ENCODE measurements at places on chromosomes 1 and 21. TPM values are rescaled to one million over a fixed set of nuclear protein-coding genes. Genes with fewer than 3 reads are reported as not detected.
A peak's percentile ranks its signal among the peaks of the same experiment; 100 is the strongest.

DNA sequence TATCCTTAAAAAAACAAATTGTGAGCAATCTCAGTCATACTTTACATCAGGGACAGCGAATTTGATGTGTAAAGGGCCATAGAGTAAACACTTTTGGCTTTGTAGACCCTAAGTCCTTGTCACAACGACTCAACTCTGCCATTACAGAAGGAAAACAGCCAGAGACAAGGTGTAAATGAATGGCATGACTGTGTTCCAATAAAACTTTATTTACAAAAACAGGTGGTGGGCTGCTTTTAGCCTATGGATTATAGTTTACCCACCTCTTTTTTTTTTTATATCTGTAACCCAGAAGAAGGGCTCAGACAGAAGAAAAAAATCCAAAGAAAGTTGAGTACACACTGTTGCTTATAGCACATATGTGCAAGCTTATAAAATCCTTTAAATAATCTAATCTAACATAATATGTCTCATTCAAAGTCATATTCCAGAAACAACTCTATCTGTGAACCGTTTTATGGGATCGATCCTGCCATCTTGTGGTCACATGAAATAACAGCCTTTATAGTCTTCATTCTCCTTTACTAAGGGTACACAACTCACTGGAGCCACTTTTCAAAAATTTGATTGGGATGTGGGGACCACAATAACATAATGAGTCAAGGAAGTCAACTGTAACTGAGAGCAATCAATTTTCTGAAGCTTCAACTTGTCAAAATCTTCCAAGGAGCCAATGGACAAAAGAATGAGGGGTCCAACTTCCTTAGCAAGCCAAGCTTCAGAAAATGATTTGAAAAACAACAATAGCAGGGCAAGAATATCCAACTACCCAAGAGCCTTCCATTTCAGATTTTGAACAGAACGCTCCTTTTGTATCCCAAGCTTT lies 142.2 kb upstream of the KRTAP19-8 start:
- no peaks in the 10 kb centered on the region for H3K27me3 ChIP-seq
- peak; percentile 71 for DNase-seq
- H3K36me3 ChIP-seq = no peaks in the 10 kb centered on the region
- no peak overlapping the region for H3K4me3 ChIP-seq

Gene CYP4X1
- not detected for total RNA-seq

- H3K4me1 ChIP-seq = no peaks in the 10 kb centered on the region
- peaks cover 5% of the 10 kb centered on the region for H3K27me3 ChIP-seq
- no peak overlapping the region for H3K27ac ChIP-seq
- no peak overlapping the region for H3K4me3 ChIP-seq
- DNase-seq = peak; percentile 23
- H3K36me3 ChIP-seq = no peaks in the 10 kb centered on the region
Measured at GRCh38 chr1:224880593-224881307, 48.7 kb upstream of the DNAH14 start.

Gene GPR61
- total RNA-seq = 0.26 TPM

Gene EFNA3
- 0.33 TPM for total RNA-seq

Gene MFAP2
- total RNA-seq = 16.2 TPM

- H3K27ac ChIP-seq = no peak overlapping the region
- H3K4me3 ChIP-seq = no peak overlapping the region
- H3K27me3 ChIP-seq = no peaks in the 10 kb centered on the region
- H3K36me3 ChIP-seq = peaks cover 9% of the 10 kb centered on the region
Measured at GRCh38 chr1:202752774-202753173, 42.5 kb upstream of the SYT2 start.

DNA sequence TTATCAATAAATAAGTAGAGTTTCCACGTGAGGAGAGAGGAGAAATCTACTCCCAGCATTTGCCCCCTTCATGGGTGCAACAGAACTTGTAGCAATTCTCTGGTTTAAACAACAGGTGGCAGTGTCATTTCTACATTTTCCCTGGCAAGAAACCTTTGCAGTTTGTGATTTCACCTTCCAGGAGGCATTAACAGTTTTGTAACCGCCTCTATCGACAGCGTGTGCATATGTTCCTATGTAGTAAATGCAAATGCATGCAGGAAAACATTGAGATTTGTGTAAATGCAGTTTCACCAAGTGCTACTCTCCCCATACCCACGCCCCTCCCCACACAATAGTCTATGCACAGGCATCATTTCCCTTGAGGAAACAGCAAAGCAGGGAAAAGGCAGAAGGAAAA lies 494.7 kb downstream of the SMYD3 start:
- peak; percentile 65 for DNase-seq
- no peaks in the 10 kb centered on the region for H3K4me1 ChIP-seq
- H3K4me3 ChIP-seq = no peak overlapping the region
- H3K27me3 ChIP-seq = no peaks in the 10 kb centered on the region
- H3K36me3 ChIP-seq = no peaks in the 10 kb centered on the region

DNA sequence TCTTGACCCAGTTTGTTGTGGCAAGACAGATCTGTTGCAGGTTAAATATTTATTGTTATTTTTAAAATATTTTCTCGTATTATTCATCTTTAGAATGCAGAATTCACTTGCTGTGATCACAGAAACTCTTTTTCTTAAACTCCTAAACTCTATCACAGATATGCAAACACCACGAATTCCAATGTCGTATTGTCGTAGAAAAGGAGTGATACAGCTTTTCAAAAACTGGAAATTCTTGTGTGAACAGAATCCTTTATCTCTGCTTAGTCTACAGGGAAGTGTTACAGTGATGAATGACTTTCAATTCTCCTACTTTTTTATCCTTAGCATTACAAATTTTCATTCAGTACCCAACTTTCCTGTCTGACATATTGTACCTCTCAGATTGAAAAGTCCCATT lies 1329.5 kb upstream of the B3GALT2 start:
- H3K27ac ChIP-seq = no peak overlapping the region
- H3K4me1 ChIP-seq = no peaks in the 10 kb centered on the region
- no peak for DNase-seq
- H3K27me3 ChIP-seq = no peaks in the 10 kb centered on the region

DNA sequence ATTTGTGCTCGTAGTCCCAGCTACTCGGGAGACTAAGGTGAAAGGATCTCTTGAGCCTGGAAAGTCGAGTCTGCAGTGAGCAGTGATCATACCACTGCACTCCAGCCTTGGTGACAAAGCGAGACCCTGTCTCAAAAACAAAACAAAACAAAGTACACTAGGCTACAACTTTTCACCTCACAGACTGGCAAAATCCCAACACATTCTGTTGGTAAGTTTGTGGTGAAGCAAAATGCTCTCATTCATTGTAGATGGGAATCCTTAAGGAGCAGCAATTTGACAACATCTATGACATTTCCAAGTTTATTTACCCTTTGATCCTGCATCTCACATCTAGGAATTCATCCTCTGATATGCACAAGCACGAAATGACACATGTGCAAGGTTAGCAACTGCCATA lies 20.2 kb upstream of the SLC1A7 start:
- no peaks in the 10 kb centered on the region for H3K36me3 ChIP-seq
- H3K27me3 ChIP-seq = no peaks in the 10 kb centered on the region
- H3K4me1 ChIP-seq = no peaks in the 10 kb centered on the region
- H3K27ac ChIP-seq = no peak overlapping the region

DNA sequence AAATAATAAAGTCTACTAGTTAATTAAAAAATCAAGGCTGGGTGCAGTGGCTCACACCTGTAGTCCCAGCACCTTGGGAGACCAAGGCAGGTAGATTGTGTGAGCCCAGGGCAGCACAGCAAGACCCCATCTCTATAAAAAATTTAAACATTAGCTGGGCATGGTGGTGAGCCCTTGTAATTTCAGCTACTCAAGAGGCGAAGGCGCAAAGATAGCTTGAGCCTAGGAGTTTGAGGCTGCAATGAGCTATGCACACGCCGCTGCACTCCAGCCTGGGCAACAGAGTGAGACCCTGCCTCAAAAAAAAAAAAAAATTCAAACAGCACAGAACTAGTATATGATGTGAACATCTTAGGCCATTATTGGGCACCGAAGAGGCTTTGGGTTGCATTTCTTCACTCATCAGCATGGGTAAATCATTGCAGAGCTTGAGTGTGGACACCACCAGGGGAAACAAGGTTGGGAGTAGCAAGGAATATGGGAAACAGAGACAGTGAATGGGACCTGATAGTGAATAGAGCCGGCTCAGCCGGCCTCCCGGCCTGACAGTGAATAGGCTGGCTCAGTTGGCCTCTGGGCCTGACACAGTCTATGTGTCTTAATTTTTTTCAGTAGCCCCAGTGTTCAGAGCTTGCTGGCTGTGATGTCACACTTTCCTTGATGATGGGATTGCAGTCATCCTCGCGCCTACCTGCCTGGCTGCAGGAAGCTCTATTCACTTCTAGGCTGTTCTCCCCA lies 89.1 kb upstream of the ERRFI1 start:
- no peaks in the 10 kb centered on the region for H3K36me3 ChIP-seq
- no peak overlapping the region for H3K27ac ChIP-seq
- H3K27me3 ChIP-seq = no peaks in the 10 kb centered on the region
- H3K4me3 ChIP-seq = no peak overlapping the region

DNA sequence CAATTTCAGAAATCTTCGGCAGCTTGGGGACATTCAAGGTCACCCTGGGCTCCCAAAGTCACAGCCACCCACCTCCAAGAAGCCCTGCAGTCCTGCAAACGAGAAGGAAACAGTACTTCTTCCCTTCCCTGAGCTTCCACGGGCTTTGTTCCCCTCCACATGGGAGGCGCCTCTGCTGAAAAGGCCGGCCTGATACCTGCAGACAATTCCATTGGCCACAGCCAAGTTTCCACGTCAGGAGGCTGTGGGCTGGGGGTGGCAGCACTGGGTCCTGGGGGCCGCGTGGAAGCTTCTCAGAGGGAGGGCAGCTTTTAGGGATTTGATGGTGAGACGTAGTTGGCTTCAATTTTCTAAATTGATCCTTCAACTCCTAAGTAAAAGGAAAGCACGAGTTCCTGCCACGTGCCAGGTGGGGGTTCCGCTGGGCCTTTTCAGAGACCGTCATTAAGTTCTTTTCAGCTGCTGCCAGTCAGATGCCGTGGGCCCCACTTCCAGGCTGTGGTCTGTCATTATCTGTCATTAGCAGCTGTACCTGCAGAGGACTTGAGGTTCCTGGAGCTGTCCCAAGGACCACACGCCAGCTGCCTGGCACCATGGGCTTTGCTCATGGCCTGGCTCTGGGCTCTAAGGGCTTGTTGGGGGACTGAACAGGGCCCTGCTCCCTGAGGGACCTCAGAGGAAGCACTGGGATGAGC lies 98.7 kb downstream of the CRYAA start:
- peaks cover 4% of the 10 kb centered on the region for H3K27me3 ChIP-seq
- H3K27ac ChIP-seq = no peak overlapping the region
- H3K36me3 ChIP-seq = no peaks in the 10 kb centered on the region
- H3K4me3 ChIP-seq = no peak overlapping the region
- DNase-seq = no peak

- peak; percentile 63 for DNase-seq
- no peak overlapping the region for H3K27ac ChIP-seq
- H3K27me3 ChIP-seq = no peaks in the 10 kb centered on the region
- peaks cover 12% of the 10 kb centered on the region for H3K36me3 ChIP-seq
- H3K4me1 ChIP-seq = no peaks in the 10 kb centered on the region
Measured at GRCh38 chr1:205162301-205162700, 40.5 kb upstream of the RBBP5 start.

DNA sequence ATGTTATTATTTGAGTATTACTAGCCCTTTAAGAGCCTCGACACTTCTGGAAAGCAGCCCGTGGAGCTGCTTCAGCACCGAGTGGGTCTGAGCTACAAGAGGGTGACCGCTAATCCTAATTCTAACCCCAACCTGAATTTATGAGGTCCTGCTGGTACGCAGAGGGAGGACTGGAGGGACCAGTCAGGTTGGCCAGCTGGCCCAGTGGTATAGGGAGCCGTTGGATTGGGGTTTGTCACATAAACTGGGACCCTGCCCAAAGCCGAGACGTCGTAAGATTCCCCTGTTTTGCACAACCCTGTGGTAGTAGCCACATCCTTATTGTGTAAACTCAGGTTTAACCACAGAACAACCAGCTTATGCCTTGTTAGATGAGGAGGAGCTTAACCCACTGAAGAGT lies 60.8 kb upstream of the F3 start:
- no peak overlapping the region for H3K27ac ChIP-seq
- peak; percentile 77 for DNase-seq
- H3K4me1 ChIP-seq = peaks cover 4% of the 10 kb centered on the region

DNA sequence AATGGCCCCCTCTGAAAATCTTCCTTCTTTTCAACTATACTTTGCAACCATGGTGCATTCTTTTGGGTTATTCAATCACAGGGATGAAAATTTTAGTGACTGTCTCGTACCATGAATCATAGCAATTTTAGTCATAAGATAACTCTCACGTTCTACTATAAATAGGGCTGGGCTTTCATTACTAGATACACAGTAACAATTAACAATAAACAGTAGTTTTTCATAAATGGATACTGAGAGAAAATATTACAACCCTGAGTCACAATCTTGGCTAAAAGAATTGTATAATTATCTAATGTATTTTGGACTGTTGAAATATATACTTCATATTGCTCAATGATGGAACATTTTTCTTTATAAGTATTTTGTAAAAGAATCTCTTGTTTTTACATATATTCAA lies 96.1 kb downstream of the TEX35 start:
- H3K4me1 ChIP-seq = peaks cover 39% of the 10 kb centered on the region
- no peak overlapping the region for H3K4me3 ChIP-seq
- H3K27ac ChIP-seq = peak overlapping the region; percentile 89
- peak; percentile 79 for DNase-seq

- no peaks in the 10 kb centered on the region for H3K36me3 ChIP-seq
- H3K4me1 ChIP-seq = no peaks in the 10 kb centered on the region
- DNase-seq = peak; percentile 52
- H3K27me3 ChIP-seq = no peaks in the 10 kb centered on the region
- no peak overlapping the region for H3K27ac ChIP-seq
- no peak overlapping the region for H3K4me3 ChIP-seq
Measured at GRCh38 chr1:17531682-17532487, 7.6 kb upstream of the ARHGEF10L start.

Gene XCL1
- total RNA-seq = not detected

Gene LAX1
- not detected for total RNA-seq

- H3K4me3 ChIP-seq = no peak overlapping the region
- no peak overlapping the region for H3K27ac ChIP-seq
- no peaks in the 10 kb centered on the region for H3K4me1 ChIP-seq
- no peaks in the 10 kb centered on the region for H3K27me3 ChIP-seq
- peaks cover 39% of the 10 kb centered on the region for H3K36me3 ChIP-seq
- DNase-seq = peak; percentile 19
Measured at GRCh38 chr1:19113697-19114092, 96.4 kb downstream of the UBR4 start.

DNA sequence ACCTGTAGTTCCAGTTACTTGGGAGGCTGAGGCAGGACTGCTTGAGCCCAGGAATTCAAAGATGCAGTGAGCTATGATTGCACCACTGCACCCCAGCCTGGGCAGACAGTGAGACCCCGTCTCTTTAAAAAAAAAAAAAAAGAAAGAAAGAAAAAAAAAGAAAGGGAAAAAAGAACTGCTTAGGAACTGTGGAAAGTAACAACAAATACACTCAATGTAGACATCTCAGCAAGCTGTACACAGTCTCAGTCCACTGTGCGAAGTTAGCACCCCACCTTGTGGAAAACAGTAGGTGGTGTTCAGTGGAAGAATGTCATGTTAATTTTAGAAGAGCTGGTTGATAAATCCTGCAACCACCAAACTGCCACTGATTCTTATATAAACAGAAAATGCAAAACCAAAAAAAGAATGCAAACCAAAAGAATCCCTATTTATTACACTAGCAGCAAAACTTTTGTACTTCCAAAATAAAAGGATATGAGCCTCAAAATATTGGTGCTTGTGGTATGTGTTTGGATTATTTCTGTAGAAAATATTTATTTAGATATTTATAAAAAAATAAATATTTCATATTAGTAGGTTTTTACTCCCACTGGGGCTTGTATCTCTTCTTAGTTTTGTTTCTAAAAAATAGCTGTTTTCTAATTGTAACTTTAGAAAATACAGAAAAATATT lies 31.1 kb downstream of the ALG14 start:
- H3K4me3 ChIP-seq = no peak overlapping the region
- H3K36me3 ChIP-seq = no peaks in the 10 kb centered on the region
- H3K27me3 ChIP-seq = no peaks in the 10 kb centered on the region
- peaks cover 13% of the 10 kb centered on the region for H3K4me1 ChIP-seq

Data from fibroblast of lung (primary cell).